A375 (cell line): ENCODE measurements at places on chromosomes 3 and 15. TPM values are rescaled to one million over a fixed set of nuclear protein-coding genes. Genes with fewer than 3 reads are reported as not detected.

The PAK2 gene
- total RNA-seq: 24.3 and 26.5 TPM in 2 replicates

The POTEB gene
- total RNA-seq: not detected in 2 replicates

The GABRR3 gene
- total RNA-seq: not detected in 2 replicates

The RHOA gene
- 227 and 242 TPM in 2 replicates for total RNA-seq

The UCN2 gene
- total RNA-seq: 17.5 and 30.5 TPM in 2 replicates

The KLF13 gene
- 10.0 and 16.1 TPM in 2 replicates for total RNA-seq

The CLDN16 gene
- total RNA-seq: not detected in 2 replicates

The MED12L gene
- total RNA-seq: 0.64 and 1.5 TPM in 2 replicates

The C3orf52 gene
- 5.1 and 6.0 TPM in 2 replicates for total RNA-seq

The ZNF385D gene
- 1.9 and 4.2 TPM in 2 replicates for total RNA-seq

The SCAMP2 gene
- total RNA-seq: 13.8 and 18.4 TPM in 2 replicates

The CAPN3 gene
- total RNA-seq: 0.08 and 1.6 TPM in 2 replicates

The CCR2 gene
- total RNA-seq: not detected in 2 replicates

The PRTG gene
- total RNA-seq: 17.3 and 27.5 TPM in 2 replicates

The ANKRD63 gene
- 0.34 and 0.37 TPM in 2 replicates for total RNA-seq

The CSTA gene
- total RNA-seq: not detected in 2 replicates

The CNTN3 gene
- total RNA-seq: 1.3 and 1.7 TPM in 2 replicates

The INKA1 gene
- 0.68 and 1.7 TPM in 2 replicates for total RNA-seq

The TMEM212 gene
- total RNA-seq: 0.13 TPM in 1 of 2 replicates, not detected in the other

The POTEB3 gene
- not detected in 2 replicates for total RNA-seq

The WNT7A gene
- total RNA-seq: 0.11 and 0.16 TPM in 2 replicates

The UTS2B gene
- total RNA-seq: not detected in 2 replicates

The RAD51 gene
- total RNA-seq: 28.1 and 29.8 TPM in 2 replicates

The PLSCR2 gene
- not detected in 2 replicates for total RNA-seq

The GJD2 gene
- not detected in 2 replicates for total RNA-seq

The MAP6D1 gene
- total RNA-seq: 1.0 and 2.3 TPM in 2 replicates

The ALS2CL gene
- total RNA-seq: 5.1 and 8.0 TPM in 2 replicates

The ZIC4 gene
- total RNA-seq: 0.15 and 0.56 TPM in 2 replicates

The SKOR1 gene
- total RNA-seq: 0.53 and 1.1 TPM in 2 replicates
